Endothelial cell of umbilical vein (primary cell): ENCODE measurements at places on chromosomes 3 and 15. TPM values are rescaled to one million over a fixed set of nuclear protein-coding genes. Genes with fewer than 3 reads are reported as not detected.

The MASP1 gene
- total RNA-seq, result 0.31 TPM in 1 of 2 replicates, not detected in the other

The UBR1 gene
- total RNA-seq, result 26.9 and 28.8 TPM in 2 replicates

The PXYLP1 gene
- total RNA-seq, result 0.88 and 1.7 TPM in 2 replicates

- no peak for DNase-seq
These were observed 8.2 kb downstream of the TBC1D23 start for GRCh38 chr3:100269001-100269400.

DNA sequence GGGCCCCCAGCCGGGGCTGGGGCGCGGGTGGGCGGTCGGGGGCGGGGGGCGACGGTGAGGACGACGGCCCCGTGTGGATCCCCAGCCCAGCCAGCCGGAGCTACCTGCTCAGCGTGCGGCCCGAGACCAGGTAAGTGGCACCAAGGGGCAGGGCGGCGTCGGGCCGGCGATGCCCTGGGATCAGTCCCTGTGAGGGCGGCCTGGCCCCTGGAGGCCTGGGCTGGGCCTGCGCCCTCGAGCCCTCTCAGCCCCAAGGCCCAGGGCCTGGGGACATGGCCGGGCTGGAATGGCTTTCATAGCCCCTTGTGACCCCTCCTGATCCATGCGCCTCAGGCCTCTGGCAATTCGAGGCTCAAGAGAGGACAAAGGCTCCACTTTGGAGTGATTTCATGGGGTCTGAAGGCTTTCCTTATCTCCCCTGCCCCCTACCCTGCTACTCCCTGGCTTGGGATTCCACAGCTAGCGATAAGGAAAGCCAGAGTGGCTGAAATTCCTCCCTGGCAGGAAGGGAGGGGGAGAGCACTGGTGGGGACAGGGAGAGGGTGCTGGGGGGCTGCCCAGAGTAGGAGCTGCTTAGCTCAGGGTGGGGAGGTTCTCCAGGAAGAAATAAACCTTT lies 418 bp downstream of the ALPK3 start:
- DNase-seq, result peak; percentile 50

GRCh38 chr15:70055601-70056051 lies 42.1 kb downstream of the TLE3 start:
- DNase-seq, result no peak

DNA sequence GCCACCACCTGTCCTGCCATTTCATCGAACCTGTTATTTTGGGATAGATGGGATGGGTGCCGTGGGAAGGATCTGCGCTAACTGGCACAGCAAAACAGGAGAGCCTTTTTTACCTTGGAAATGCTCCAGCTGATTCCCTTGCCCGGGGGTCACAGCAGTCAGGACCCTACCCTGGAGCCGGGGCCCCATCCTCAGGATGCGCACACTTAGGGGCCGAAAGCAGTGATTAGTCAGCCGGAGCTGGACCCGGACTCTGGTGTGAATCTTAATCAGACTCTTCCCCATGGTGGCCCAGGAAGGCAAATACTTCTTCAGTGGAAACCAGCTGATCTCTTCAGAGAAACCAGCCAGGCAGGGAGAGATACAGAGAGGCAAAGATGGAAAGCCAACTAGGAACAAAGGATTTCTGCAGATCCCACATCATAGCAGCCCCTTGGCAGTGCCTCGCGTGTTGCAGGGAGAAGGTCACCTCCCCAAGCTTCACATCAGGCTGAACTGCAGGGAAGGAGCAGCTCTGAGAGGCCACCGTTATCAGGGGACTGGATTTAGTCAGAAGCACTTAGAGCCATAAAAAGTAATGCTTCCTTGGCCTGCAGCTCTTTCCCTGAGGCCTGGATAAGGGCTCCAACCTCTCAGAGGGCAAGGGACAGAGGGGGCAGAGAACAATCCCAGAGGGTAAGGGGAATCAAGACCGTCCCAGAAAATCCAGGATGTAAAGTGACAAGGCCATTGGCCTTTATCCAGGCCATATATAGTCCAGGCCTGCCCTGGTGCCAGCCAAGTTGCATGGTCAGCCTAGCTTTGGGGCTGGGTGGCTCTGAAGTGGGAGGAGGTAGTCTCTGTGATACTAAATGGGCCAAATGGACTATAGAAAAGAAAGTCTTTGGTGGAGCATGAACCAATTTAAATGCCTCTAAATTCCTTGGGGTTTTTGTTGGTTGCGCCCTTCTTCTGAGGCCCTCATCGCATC lies 52.9 kb downstream of the WDR76 start:
- DNase-seq, result no peak

DNA sequence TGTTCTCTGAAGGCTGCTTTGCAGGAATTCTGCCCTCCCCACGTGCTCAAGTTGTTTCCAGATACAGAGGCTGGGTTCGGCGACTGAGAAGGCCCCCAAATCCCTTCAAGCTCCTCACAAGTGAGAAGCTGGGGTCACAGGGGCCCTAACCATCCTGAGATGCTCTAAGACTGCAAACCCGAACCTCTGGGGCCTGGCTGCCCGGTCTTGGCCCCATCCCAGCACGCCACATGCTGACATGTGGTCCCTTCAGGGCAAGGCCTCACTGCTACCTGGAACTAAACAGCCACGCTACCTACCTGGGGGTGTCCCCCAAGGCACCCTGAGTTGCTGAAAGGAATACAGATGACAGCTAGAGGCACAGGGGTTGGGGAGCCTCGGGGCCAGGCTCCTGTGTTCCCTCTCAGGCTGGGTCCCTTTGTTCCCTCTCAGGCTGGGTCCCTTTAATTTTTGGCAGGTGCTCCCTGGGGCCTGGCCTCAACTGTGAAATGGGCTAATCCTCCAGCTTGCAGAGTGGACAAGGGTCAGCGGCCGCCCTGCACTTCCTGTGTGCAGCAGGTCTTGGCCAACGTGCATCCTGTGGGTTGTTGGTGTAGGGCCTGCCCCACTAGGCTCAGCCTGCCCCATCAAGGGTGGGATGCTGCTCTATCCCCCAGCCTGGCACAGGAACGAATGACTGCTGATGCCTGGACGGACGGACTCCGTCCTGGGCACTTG lies 32.5 kb downstream of the KLHL25 start:
- DNase-seq, result no peak

GRCh38 chr3:32224016-32224516 lies 14.4 kb upstream of the CMTM8 start:
- DNase-seq, result no peak

- DNase-seq, result no peak
These were observed 28.2 kb upstream of the IL12A start for GRCh38 chr3:159960188-159961148.

DNA sequence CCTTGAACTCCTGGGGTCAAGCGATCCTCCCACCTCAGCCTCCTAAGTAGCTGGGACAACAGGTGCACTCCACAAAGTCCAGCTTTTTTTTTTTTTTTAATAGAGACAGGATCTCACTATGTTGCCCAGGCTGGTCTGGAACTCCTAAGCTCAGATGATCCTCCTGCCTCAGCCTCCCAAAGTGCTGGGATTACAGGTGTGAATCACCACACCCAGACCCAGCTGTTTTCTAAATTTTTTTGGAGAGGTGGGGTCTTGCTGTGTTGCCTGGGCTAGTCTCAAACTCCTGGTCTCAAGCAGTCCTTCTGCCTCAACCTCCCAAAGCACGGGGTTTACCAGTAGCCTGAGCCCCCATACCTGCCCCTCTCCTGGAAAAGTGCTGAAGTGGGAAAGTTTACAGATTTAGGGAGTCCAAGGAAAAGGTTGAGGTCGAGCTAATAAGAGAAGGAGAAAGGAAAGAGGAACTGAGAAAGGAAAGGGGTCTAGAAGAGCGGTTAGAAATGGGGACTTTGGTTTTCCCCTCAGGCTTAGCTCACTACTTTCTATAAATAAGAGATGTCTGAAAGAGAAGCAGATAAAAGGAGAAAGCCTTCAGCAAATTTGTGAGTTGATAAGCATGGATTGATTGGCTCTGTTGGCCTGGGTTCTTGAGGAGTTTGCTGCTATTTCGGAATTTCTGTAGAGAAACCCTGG lies 23.6 kb downstream of the UBE2E1 start:
- DNase-seq, result no peak

DNA sequence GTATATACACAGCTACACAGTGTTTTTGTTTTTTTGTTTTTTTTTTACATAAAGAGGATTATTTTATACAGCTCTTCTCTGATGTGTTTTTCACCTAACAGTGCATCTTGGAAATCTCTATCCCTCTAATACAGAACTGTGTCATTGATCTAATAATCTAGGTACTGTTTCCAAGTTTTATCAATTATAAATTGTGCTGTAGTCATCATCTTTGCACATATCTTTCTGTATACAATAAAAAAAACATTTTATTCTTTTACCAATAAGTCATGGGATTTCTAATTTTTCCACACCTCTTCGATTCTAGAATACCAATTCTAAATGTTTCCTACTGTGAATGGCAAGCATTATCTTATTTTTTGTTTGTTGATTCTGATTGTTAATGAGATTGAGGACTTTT lies 1.7 kb upstream of the PLSCR2 start:
- DNase-seq, result no peak

GRCh38 chr3:74750901-74751300 lies 136.4 kb upstream of the CNTN3 start:
- no peak for DNase-seq

DNA sequence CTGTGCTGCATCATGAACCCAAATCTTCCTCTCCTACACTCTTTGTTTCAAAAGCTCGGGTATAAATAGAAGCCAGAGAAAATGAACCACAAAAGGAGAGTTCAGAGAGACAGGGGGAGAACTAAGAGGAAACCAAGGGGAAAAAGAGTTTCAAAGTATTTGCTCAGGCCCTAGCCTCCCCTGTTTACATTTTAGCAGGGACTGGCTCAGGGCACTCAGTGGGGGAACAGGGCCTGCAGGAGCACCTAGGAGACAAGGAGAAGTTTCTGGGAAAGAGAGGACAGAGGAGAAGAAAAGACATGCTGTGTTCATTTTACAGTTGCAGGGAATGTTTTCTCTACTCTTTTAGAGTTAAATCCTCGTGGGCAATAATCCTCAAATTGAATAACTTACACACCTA lies 8.5 kb upstream of the IL17RD start:
- no peak for DNase-seq

GRCh38 chr15:25772500-25772899 lies 90.6 kb downstream of the ATP10A start:
- no peak for DNase-seq

DNA sequence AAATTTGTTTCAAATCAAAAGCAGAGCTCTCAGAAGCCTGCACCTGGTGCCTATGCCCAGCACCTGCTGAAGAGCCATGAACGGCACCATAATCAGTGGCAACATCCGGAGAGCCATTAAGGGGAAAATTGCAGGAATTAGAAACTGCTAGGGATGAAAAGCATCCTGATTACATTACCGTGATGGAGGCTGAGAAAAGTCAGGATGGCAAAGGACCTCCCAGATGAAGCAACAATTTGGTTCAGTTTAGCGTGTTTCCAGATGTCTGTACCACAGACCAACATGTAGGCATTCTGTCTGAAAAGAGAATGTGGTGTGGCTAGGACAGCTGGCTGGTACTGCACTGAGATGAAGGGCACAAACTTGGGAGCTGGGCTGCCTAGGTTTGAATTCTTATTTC lies 106.1 kb downstream of the EOMES start:
- DNase-seq, result no peak

DNA sequence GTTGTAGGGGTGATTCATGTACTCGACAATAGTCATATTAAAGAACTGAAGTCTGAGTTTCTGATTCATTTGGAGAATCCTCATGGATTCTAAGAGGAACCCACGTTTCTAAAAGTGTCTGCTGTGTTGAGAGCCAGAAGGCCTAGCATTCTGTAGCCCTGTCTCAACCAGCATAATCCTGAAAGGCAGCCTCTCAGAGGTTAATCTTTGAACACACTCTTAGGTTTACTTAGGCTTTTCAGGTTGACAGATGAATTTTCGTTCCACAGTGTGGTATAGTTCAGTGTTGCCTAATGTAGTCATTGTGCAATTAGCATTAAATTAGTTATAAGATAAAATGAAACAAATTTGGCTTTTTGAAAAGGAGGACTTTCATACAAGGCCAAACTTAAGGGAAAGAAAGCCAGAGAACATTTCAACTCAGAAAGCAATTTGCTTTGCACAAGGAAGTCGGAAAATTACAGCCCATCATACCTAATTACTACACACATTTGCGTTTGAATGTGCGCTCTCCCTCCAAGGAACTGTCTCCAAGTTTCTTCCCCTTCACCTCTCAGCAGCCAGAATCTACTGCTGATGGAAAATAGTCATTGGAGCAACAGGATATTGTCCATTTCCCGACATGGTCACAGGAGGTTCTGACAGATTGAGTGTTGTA lies 42.0 kb downstream of the AGBL1 start:
- DNase-seq, result no peak

DNA sequence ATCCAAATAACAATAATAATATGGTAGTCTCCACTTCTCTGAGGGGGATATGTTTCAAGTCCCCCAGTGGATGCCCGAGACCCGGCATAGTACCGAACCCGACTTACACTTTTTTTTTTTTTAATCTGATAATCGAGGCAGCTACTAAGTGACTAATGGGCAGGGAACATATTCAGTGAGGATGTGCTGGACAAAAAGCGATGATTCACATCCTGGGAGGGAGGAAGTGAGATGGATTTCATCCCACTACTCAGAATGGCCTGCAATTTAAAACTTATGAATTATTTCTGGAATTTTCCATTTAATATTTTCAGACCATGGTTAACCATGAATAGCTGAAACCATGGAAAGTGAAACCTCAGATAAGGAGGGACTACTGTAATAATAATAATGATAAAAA lies 49.5 kb upstream of the SELENOK start:
- no peak for DNase-seq

- no peak for DNase-seq
These were observed 12.4 kb downstream of the GYG1 start for GRCh38 chr3:149003653-149004305.

DNA sequence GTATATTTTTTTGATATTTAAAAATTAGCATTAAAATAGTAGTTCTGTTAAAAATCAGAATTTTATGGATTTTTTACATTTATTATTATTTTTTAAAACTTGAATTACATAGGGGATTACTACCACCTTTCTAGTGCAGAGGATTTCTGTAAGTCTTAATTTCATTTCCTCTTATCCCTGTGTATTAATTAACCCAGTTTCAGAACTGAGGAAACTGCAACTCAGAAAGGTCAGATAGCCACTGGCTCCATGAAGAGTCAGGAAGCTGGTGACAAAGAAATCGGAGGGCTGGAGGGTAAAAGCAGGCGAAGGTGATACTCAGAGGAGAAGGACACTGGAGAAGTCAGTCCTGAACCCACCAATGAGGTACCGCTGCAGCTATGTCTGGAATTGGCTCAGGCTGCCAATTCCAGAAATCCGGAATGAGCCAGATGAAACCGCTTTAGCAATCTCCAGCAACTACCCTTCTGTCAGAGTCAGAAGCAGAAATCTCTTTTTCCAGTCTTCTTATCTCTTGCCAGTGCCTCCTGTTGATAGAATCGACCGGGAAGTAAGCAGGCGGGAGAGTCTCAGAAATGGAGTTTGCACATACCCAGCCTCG lies 308.5 kb downstream of the SV2B start:
- DNase-seq, result no peak

DNA sequence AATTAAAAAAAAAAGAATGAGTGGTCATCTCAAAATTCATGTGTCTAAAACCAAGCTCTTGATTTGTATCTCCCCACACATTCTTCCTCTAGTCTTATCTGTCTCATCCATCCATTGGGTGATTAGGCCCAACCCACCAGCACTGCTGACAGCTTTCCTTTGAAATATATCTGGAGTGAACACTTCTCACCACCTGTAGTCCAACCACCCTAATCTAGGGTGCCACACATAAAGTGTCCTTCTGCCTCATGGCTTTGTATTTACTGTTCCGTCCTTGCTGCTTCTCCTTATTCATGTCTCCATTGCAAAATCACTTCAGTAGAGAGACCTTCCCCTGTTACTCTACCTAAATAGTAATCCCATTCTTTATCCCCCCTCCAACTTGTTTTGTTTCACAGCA lies 82.4 kb upstream of the PTX3 start:
- no peak for DNase-seq

GRCh38 chr3:145936971-145937370 lies 224.0 kb downstream of the PLOD2 start:
- DNase-seq, result no peak

GRCh38 chr15:42471002-42471401 lies 19.9 kb downstream of the ZNF106 start:
- no peak for DNase-seq
